Inflammatory macrophage treated with lipopolysaccharide for 4 hours (primary cell): ENCODE measurements at places on chromosomes 6 and 20.
A peak's percentile ranks its signal among the peaks of the same experiment; 100 is the strongest.

- peak; percentile 64 for DNase-seq
Observed at GRCh38 chr6:149079911-149080491, 237.5 kb upstream of the TAB2 start.

GRCh38 chr6:23704479-23705052, 421.4 kb upstream of the NRSN1 start:
- DNase-seq: no peak

DNA sequence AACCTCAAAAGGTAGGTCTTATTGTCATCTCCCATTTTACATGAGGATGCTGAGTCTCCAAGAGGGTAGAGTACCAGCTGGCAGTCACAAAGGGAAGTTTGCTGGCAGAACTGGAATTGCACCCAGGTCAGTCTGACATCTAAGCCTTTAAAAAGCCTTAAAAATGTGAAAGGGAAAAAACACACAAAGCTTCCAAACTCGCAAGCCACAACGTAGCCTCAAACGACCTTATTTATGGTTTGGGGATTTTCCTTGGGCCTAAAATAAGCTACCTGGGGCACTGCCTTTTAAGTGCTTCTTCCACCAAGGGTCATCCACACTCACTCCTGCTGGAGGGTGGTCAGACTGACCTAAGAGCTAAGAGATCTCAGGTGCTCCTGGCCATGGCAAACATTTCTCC, 2.1 kb downstream of the MBOAT1 start:
- no peak for DNase-seq

GRCh38 chr20:23641936-23642751, 4.4 kb upstream of the CST3 start:
- peak; percentile 71 for DNase-seq
